ENCODE measurements at places on chromosomes 11 and 22.
A peak's percentile ranks its signal among the peaks of the same experiment; 100 is the strongest.

DNA sequence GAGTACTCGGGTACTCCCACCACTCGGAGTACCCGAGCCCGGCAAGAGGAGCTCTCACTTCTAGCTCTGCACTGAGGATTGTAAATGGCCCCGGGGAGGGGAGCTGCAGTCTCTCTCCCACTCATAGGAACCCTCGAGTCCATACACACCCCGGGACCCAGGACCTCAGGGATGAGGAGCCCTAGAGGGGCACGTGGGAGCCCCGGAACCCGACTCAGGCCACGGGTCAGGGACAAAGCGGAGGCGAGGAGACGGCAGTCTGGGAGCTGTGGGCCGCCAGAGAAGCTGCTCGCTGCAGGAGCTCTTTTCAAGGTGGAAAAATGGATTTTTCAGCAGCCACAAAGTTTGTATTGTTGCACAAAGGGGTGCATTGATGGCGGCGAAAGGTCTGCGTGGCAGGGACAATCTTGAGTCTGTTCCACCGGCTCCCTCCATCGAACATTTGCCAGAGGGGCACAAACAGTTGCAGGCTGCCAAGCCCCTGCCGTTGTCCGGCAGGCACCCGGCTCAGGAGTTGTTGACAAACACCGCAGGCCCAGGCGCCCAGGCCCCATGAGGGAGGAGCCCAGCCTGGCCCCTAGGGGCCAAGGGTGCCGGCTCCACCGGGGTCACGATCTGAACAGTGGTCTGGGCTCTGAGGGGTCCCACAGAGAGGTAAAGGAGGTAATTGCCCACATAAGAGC, 5.7 kb upstream of the FLI1 start:
- no peak for DNase-seq

- DNase-seq: peak; percentile 81
These were observed 85.3 kb upstream of the SYT13 start for GRCh38 chr11:45371251-45372115.

GRCh38 chr11:11105361-11105760, 247.5 kb upstream of the ZBED5 start:
- no peak for DNase-seq

GRCh38 chr22:49093192-49093880, 734.3 kb downstream of the BRD1 start:
- no peak for DNase-seq

- DNase-seq: no peak
These were observed 107.5 kb upstream of the THY1 start for GRCh38 chr11:119530509-119530908.

GRCh38 chr11:119374632-119375336, 6.7 kb downstream of the USP2 start:
- no peak for DNase-seq

- no peak for DNase-seq
These were observed 382 bp downstream of the IMMP1L start for GRCh38 chr11:31509051-31509428.

GRCh38 chr22:32909581-32910428, 108.3 kb downstream of the TIMP3 start:
- DNase-seq: no peak

Data from NCI-H1048 (cell line).